Effector memory CD8-positive, alpha-beta T cell (primary cell): ENCODE measurements at places on chromosomes 3 and 15.

GRCh38 chr15:33730815-33731214, 237.5 kb upstream of the CHRM5 start:
- H3K36me3 ChIP-seq: peaks cover 3% of the 10 kb centered on the region
- H3K4me1 ChIP-seq: no peaks in the 10 kb centered on the region
- DNase-seq: no peak
- no peaks in the 10 kb centered on the region for H3K27me3 ChIP-seq
- no peak overlapping the region for H3K4me3 ChIP-seq

DNA sequence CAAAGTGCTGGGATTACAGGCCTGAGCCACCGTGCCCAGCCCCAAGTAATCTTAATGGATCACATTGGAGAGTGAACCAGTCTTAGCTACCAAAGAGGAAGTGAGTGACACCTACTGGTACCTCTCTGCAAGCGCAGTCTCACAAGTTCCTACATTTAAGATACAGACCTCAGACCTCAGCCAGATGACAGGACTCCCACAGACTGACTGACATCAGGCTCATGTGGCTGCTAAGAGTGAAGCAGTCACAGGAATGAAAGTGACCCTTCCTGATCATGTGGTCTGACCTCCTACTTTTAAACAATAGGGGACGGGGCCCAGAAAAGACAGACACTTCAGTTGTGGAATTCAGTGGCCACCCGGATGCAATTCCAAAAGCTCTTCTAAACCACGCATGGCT, 36.3 kb upstream of the GNB5 start:
- DNase-seq: peak; percentile 60
- no peaks in the 10 kb centered on the region for H3K27me3 ChIP-seq
- no peaks in the 10 kb centered on the region for H3K36me3 ChIP-seq
- H3K27ac ChIP-seq: no peak overlapping the region

DNA sequence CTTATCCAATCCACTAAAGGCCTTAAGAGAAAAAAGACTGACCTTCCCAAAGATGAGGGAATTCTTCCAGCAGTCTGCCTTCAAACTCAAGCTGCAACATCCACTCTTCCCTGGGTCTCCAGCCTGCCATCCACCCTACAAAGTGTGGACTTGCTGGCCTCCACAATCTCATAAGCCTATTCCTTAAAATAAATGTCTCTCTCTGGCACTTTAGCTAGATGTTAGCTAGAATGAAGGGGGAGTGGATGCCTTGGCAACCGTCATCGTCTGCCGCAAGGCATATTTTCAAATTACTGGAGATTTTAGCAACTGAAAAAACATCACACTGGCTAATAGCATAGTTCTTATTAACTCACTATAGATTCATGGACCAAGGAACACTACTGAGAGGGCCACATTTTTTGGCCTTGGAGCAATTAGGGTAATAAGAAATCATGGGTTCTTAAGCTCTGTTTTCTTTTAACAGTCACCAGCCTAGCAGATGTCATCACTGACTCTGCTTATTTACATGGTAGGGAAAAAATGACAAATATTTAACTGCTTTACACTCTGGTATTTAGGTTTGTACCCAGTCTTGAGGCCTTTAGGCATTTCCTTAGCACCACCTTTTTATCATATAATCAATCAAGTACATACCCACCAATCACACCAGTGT, 245.3 kb downstream of the MYRIP start:
- DNase-seq: no peak
- H3K27ac ChIP-seq: no peak overlapping the region
- no peak overlapping the region for H3K4me3 ChIP-seq
- no peaks in the 10 kb centered on the region for H3K27me3 ChIP-seq

DNA sequence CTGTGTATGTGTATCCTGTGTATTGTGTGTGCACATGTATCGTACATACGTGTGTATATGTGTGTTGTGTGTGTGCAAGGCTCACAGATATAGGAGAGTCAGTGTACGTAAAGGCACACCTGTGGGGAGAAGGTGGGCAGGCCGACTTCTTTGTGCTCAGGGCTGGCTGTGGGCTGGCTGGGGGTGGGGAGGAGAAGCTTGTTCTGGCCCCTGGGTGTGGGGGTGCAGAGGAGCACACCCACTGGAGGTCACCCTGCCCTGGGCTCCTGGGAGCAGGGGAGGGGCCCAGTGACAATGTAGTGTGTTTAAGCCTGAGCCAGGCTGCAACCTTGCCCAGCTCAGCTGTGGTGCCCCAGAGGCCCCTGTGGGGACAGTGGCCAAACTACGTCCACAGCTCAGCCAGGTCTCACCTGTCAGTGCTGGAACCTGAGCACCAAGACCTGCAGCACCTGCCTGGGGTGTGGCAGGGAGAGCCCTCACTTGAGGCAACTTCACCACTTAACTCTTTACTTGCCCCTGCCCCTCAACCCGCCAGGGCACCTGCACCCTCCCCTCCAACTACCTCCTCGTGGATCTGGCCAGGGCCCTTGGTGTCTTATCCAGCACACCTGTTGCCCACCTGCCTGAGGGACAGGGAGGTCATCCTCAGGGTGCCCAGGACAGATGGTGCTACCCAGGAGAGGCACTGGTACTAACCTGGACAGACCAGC, 2.6 kb upstream of the HHATL start:
- H3K4me1 ChIP-seq: peaks cover 9% of the 10 kb centered on the region
- H3K36me3 ChIP-seq: no peaks in the 10 kb centered on the region

DNA sequence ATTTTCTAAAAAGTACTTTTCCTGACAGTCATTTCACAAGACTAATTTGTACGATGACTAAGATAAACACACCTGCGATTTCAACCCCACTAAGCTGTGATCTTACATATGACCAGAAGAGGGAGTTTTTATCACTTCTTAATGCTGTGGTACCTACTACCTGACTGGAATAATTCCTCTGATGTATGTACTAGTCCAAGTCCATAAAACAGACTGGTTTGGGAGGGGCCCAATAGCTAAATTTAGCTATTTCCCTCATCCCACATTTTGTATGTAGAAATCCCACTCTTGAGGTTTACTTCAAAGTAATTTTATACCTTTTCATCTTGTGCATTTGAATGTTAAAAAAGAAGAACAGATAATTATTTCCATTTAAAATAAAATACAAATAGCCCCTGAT, 49.7 kb upstream of the SCAANT1 start:
- DNase-seq: no peak
- no peaks in the 10 kb centered on the region for H3K27me3 ChIP-seq

DNA sequence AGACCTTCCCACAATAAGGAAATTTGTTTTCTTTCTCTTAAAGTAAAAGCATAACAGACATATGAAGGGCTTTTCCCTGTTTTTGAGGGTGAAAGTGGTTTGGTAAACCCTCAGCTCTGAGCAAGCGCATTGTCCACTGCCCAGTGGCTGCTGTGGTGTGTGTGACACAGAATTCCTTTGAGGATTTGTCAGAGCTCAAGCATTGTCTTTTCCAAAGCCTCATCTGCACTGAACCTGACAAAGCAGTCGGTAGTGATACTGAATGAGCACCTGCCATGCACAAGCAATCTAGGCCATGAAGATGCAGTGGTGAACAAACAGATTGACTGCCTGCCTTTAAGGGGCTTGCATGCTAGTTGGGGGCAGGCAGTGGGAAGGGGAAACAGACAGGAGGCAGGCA, 128.3 kb downstream of the PLCL2 start:
- peaks cover 18% of the 10 kb centered on the region for H3K4me1 ChIP-seq
- no peak overlapping the region for H3K4me3 ChIP-seq
- H3K36me3 ChIP-seq: peaks cover 28% of the 10 kb centered on the region
- no peak for DNase-seq

- no peak for DNase-seq
- no peaks in the 10 kb centered on the region for H3K27me3 ChIP-seq
- H3K4me3 ChIP-seq: no peak overlapping the region
- H3K36me3 ChIP-seq: no peaks in the 10 kb centered on the region
- no peak overlapping the region for H3K27ac ChIP-seq
Measured at GRCh38 chr15:56086566-56086965, 93.2 kb upstream of the NEDD4 start.

DNA sequence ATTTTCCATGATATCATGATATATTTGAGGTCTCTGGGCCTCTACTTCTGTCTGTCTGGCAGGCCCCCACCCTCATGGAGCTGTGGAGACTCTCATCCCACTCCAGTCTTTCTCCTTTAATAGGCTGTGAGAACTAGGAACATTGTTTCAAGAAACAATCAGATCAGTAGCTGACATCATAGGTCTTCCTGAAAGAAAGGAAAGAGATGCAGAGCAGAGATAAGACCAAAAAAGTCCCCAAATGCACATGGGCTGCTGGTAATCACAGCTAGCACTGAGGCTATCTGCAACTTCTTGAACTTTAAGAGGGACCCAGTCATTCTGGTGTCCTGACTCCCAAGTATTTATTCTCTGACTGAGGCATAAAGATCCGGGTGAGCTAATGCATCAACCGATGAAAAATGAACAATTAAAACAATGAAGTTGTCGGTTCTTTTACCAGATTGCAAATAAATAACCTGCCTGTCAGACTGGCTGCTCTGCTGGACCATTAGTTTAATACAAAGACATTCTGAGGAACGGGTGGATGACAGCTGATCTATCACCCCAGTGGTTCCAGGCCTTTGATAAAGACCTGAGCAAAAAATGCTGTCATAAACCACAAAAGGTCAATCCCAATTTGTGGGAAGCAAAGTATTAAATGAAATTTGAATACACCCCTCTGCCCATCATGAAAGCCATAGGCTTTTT, 780.8 kb upstream of the GOLIM4 start:
- H3K27me3 ChIP-seq: no peaks in the 10 kb centered on the region
- H3K36me3 ChIP-seq: no peaks in the 10 kb centered on the region
- no peak overlapping the region for H3K27ac ChIP-seq

GRCh38 chr15:63384906-63385305, 3.3 kb upstream of the CA12 start:
- H3K4me3 ChIP-seq: no peak overlapping the region
- peaks cover 3% of the 10 kb centered on the region for H3K4me1 ChIP-seq
- H3K27ac ChIP-seq: no peak overlapping the region
- H3K36me3 ChIP-seq: no peaks in the 10 kb centered on the region
- DNase-seq: no peak

DNA sequence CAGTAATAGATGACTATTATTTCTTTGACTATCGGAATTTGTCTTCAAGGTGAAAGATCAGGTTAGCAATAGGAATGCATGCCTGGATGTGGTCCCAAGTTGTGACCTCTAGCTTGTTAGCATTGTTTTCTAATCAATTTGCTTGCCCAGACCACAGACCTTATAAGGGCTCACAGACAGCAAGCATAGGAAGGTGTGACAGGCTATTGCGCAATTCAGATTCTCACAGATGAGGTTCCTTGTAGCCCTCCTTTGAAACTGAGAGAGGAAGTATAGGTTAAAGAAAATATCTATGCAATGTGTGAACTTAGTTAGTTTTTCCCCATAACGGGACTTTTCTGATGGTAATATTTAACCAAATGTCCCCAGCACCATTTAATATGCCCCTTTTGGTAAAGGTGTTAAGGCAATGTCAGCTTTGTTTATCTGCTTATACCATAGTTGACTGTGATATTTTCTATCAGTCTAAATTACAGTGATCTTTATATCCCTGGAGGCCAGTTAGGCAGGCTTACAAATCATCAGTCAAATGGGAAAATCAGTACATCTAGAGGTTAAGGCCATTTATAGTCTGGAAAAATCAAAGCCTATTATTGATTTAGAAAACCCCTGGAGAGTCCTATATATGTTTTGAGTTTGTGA, 168.1 kb upstream of the MBNL1 start:
- peaks cover 10% of the 10 kb centered on the region for H3K4me1 ChIP-seq
- DNase-seq: peak; percentile 22
- H3K27me3 ChIP-seq: peaks cover 12% of the 10 kb centered on the region

DNA sequence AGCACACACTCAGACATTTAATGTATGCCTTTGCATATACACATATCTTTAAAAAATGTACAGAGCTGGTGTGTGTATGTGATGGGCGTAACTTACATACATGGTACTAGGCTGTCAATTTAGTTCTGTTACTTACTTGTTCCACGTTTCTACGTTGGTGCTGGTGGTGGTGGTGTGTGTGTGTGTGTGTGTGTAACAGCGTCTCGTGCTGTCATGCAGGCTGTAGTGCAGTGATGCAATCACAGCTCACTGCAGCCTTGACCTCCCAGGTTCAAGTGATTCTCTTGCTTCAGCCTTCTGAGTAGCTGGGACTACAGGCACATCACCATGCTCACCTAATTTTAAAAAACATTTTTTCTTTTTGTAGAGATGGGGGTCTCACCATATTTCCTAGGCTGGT, 64.2 kb downstream of the ISG20 start:
- H3K4me3 ChIP-seq: no peak overlapping the region
- no peak for DNase-seq
- H3K4me1 ChIP-seq: peaks cover 11% of the 10 kb centered on the region
- peaks cover 6% of the 10 kb centered on the region for H3K36me3 ChIP-seq
- H3K27ac ChIP-seq: no peak overlapping the region

DNA sequence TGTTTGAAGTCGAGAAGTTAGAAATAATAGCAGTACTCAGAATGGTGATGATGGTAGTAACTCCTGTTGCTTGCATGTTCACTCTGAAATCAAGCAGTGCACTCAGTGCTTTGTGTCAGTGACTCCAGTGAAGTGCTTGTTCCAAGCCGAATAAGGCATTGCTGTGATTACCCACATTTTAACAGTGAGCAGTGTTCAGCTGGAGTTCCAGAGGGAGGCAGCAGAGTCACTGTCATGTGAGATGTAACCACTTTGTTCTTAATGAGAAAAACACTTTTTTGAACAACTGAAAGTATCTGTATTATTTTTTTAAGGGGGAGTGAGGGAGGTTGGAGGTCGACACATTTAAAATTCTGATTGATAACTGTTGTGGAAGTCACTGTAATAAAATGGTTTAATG, 3.7 kb downstream of the MDFIC2 start:
- no peaks in the 10 kb centered on the region for H3K4me1 ChIP-seq
- DNase-seq: no peak
- H3K4me3 ChIP-seq: no peak overlapping the region
- no peak overlapping the region for H3K27ac ChIP-seq
- H3K27me3 ChIP-seq: no peaks in the 10 kb centered on the region

DNA sequence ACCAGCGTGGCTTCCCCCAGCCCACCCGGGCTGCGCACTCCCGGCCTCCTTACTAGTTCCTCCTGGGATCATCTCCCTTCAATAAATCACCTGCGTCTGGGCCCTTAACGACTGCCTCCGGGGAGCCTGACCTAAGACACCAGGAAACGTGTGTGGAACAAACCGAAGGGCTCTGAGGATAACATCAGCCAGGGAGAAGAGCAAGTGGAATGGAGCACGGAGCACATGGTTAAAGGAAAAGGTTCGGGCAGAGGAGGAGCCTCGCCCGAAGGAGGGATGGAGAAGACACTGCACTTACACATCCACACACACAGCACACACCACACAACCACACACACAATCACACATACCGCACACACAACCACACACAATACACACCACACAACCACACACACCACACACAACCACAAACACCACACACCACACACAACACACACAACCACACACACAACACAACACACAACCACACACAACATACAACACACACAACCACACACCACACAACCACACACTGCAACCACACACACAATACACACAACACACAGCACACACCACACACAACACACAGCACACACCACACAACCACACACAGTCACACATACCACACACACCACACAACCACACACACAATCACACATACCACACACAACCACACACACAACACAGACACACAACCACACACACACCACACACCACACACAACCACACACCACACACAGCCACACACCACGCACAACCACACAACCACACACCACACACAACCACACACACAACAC, 24.7 kb downstream of the CPN2 start:
- H3K27ac ChIP-seq: no peak overlapping the region
- no peak for DNase-seq
